ENCODE measurements at places on chromosomes 12 and 14.

GRCh38 chr12:48686615-48687334, 4.7 kb upstream of the KANSL2 start:
- no peak for DNase-seq

GRCh38 chr12:79033788-79034187, 169.2 kb downstream of the SYT1 start:
- no peak for DNase-seq

- DNase-seq, result no peak
These were observed 4.5 kb downstream of the DDHD1 start for GRCh38 chr14:53148671-53149070.

- DNase-seq, result no peak
These were observed 9.6 kb downstream of the ACTN1 start for GRCh38 chr14:68969278-68970033.

GRCh38 chr14:79074510-79074909, 904.3 kb downstream of the NRXN3 start:
- no peak for DNase-seq

- DNase-seq, result no peak
These were observed 117.3 kb upstream of the CAND1 start for GRCh38 chr12:67151886-67152285.

DNA sequence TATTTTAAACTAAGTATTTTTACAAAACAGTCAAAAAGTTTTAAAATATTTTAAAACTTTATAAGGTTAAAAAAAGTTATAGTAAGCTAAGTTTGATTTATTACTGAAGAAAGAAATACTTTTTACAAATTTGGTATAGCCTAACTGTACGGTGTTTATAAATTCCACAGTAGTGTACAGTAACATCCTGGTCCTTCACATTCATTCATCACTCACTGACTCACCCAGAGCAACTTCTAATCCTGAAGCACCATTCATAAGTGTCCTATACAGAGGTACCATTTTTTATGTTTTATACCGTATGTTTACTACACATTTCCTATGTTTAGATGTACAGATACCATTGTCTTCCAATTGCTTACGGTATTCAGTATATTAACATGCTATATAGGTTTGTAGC, 170.0 kb downstream of the KLHL28 start:
- DNase-seq, result no peak

DNA sequence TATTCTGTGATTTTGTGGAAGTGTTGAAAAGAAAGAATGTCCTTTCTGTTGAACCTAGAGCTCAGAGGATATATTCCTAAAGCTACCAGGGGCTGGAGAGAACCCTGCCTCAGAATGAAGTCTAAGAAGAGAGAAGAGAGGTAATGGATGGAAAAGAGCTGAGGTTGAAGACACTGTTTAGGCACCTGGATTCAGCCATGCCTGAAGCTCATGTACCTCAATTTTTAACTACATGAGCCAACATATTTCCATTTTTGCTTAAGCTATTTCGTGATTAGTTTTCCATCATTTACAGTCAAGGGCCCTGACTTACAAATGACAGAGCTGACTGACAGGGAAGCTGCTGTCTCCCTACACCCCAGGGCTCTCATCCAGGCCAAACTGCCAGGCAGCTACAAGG, 10.7 kb downstream of the CAMKK2 start:
- DNase-seq, result no peak

DNA sequence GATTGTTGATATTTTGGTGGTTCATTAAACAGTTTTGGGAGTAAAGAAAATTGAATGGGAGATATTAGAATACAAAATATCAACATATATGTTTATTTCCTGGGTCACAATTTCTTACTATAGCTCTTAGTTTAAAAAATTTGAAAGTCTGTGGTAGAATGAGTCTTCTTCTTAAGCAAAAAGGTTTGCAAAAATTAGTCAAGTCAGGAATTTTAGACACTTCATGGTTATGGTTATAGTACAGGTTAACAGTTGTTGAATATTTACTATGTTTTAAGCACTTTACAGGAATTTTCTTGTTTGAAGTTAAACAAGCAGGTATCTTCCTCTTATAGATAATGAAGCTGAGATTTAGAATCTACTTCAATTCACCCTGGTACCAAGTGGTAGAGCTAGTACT, 56.8 kb downstream of the USP15 start:
- no peak for DNase-seq

DNA sequence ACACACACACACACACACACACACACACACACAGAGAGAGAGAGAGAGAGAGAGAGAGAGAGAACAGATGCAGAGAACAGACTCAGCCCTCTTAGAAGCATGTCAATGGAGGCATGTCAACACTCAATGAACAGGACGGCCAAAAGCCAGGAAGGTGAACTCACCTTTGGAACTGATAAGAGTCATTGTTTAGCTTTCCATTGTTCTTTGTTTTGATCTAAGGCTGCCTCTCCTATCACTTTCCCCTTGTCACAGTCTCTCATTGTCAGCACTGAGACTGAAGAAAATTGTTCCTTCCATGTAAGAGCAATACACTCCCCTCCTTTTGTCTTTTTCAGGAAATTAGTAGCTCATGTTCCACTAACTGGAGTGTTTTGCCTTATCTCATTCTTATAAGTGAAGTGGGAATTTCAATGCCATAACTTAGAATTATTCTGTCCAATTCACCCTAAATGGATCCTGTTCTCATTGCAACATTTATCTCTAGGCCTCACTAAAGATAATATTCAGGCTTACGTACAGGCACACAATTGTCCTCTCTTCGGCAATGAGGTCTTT, 218.0 kb downstream of the DUSP6 start:
- no peak for DNase-seq

DNA sequence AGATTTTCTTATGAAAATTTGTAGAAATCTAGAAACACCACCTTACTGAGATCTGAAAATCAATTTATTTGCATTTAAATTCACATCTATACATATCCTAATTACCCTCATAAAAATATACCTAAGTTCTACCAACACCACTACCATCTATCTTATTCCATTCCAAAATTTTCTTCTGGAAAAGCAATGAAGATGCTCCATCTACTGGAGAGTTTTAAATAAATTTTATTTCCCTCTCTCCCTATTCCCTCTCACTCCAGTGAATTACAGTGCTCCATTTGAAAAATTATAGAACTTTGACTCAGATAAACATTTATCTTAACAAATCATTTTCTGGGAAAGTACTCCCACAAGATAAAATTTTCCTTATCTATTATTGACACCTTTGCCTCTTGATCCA, 2.3 kb upstream of the C14orf39 start:
- DNase-seq, result no peak

DNA sequence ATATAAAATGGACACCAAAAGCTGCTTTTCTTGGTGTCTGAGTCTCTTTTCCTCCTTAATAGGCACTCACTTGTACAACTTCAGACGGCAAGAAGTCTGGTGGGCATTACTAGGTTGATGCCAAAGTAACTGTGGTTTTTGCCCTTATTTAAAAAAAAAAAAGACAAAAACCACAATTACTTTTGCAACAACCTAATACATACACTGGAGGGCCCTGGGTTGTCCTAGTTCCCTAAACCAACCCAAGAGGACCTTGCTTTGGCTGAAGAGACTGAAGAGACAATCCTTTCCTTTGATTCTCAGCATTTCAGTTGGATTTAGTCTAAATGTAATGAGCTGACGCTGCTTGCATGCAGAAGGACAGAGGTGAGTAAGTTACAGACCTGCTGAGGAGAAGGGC, 16.2 kb upstream of the PLEKHG3 start:
- no peak for DNase-seq

All from germinal center (tissue), 1 donor.